Naive thymus-derived CD8-positive, alpha-beta T cell (primary cell): ENCODE measurements at places on chromosomes 5 and 9. TPM values are rescaled to one million over a fixed set of nuclear protein-coding genes. Genes with fewer than 3 reads are reported as not detected.

RIMOC1 gene
- total RNA-seq: 36.9 TPM

GRCh38 chr5:35783551-35783950 lies 73.1 kb upstream of the IL7R start:
- no peak for DNase-seq

DNA sequence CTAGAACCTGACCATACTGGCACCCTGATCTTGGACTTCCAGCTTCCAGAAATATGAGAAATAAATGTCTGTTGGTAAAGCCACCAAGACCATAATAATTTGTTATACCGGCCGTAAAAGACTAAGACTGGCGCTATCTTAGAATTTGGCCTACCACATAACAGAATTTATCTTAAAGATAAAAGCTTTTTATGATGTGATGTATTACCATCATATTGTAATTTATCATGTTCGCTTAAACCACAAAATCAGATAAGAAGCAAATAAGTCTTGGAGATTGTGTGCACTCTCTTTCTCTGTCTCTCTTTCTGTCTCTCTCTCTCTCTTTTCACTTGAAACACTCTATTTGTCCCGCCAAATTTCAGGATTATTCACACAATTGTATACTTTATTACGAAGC lies 35.6 kb downstream of the FST start:
- no peak for DNase-seq

GAS1 gene
- total RNA-seq: 0.29 TPM

TMOD1 gene
- total RNA-seq: 1.6 TPM

- DNase-seq: peak; percentile 89
Measured at GRCh38 chr9:95724253-95724991, 151.1 kb upstream of the ERCC6L2 start.
